Pancreas (tissue), 10 donors: ENCODE measurements at places on chromosomes 12 and 14. TPM values are rescaled to one million over a fixed set of nuclear protein-coding genes. Genes with fewer than 3 reads are reported as not detected.

Gene OR6C2
- polyA plus RNA-seq = not detected

Gene RITA1
- polyA plus RNA-seq = 5.0 TPM

Gene ABHD12B
- not detected for polyA plus RNA-seq

Gene RDH11
- 18.4 TPM for polyA plus RNA-seq

Gene FGF6
- not detected for polyA plus RNA-seq

Gene SERPINA1
- 45.7 TPM for polyA plus RNA-seq

Gene CCDC77
- polyA plus RNA-seq = 3.3 TPM

Gene KRT85
- polyA plus RNA-seq = not detected

Gene FBRSL1
- 45.1 TPM for polyA plus RNA-seq

Gene KRT83
- polyA plus RNA-seq = not detected

Gene ALDH2
- 37.3 TPM for polyA plus RNA-seq

Gene IFNG
- polyA plus RNA-seq = not detected

Gene HNF1A
- 11.5 TPM for polyA plus RNA-seq

Gene OTX2
- not detected for polyA plus RNA-seq

Gene PRIM1
- polyA plus RNA-seq = 2.4 TPM

Gene KERA
- polyA plus RNA-seq = not detected

Gene GPRC5D
- polyA plus RNA-seq = 0.42 TPM

Gene CRADD
- polyA plus RNA-seq = 5.3 TPM

Gene CLEC1B
- polyA plus RNA-seq = not detected

Gene LHX5
- not detected for polyA plus RNA-seq

Gene NANOG
- polyA plus RNA-seq = 0.09 TPM

Gene CCDC59
- 22.4 TPM for polyA plus RNA-seq
